CD4-positive, alpha-beta T cell treated with Interleukin-12 subunit alpha and Interleukin-12 subunit beta, for 1 hour (primary cell): ENCODE measurements at places on chromosomes 7 and 10.
A peak's percentile ranks its signal among the peaks of the same experiment; 100 is the strongest.

DNA sequence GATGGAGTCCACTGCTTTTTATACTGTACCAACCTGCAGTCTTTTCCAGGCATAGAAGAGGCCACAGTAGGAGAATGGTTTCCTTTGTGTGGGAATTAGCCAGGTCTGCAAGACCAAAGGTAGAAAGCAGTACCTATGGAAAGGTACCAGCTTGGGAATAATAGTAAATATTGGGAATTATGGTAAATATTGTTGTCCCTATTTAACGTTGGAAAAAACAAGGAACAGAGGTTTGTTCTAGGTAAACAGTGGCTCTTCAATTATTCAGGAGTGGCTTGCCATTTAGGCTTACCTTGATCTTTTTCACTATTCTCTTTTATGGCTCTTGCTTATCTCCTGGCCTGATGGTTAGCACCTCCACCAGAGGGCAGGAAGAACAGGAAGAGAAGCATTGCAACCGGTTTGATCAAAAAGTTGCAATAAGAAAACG lies 43.9 kb upstream of the GSAP start:
- DNase-seq, result peak; percentile 10

- no peak for DNase-seq
Measured at GRCh38 chr10:24207781-24208611, 942 bp upstream of the KIAA1217 start.

- no peak for DNase-seq
Measured at GRCh38 chr7:7203813-7204575, 21.6 kb downstream of the C1GALT1 start.

GRCh38 chr7:68504716-68505115 lies 1093.6 kb upstream of the AUTS2 start:
- DNase-seq, result no peak

DNA sequence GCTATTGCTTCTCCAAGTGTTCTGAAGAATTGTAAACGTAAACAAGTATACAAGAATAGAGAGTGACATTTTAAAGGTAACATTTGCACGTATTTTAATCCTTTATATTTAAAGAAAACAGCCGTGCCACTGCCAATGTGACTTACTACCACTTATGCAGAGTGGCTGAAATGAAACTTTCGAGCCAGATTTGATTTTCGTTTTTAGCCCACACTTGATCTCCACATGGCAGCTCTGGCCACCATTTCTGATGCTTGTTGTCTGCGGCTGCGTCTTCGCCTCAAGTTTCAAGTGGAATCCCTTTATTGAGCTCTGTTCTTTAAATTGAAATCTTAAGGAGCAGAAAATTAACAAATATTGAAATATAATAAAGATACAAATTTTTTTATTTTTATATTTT lies 70.0 kb downstream of the ELAPOR2 start:
- DNase-seq, result no peak

GRCh38 chr7:79008786-79009185 lies 444.7 kb downstream of the MAGI2 start:
- no peak for DNase-seq

DNA sequence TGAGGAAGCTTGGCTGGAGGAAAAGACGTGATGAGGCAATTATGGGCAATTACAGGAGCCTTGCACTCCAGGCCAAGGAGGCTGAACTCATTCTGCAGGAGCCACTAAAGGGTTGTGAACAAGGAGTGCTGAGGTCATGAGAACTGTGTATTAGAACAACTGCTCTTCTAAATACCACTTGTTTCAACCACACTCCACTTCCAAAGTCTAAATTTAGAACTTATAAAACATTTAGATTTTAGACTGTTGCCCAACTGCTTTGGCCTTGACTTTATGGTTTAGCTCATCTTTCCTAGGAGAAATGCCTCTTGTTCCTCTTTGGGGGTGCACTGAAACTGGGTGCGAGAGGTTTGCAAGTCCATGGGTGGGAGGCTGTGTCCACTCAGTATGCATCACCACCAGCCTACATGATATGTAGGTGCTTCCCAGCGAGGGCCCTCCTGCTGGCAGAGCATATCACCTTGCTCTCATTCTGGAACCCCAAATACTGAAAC lies 199.7 kb upstream of the AOAH start:
- DNase-seq, result no peak

DNA sequence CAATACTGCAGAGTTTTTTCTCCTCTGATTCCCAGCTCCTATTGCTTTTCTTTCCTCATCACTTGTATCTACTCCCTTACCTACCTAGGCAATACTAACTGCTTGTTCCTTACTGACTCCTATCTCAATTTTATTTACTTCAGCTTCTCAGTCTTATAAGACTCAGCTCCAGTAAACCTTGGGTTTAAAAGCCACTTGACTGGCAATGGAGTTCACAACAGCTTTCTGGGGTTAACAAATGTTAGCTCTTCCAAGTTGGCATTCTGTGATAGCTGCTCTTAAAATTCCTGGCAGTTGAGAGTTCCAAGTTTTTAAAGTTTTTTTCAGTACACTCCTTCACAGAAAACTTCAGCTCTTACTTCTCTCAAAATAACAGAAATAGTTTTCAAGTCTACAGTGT lies 14.2 kb downstream of the ATAD1 start:
- DNase-seq, result no peak

DNA sequence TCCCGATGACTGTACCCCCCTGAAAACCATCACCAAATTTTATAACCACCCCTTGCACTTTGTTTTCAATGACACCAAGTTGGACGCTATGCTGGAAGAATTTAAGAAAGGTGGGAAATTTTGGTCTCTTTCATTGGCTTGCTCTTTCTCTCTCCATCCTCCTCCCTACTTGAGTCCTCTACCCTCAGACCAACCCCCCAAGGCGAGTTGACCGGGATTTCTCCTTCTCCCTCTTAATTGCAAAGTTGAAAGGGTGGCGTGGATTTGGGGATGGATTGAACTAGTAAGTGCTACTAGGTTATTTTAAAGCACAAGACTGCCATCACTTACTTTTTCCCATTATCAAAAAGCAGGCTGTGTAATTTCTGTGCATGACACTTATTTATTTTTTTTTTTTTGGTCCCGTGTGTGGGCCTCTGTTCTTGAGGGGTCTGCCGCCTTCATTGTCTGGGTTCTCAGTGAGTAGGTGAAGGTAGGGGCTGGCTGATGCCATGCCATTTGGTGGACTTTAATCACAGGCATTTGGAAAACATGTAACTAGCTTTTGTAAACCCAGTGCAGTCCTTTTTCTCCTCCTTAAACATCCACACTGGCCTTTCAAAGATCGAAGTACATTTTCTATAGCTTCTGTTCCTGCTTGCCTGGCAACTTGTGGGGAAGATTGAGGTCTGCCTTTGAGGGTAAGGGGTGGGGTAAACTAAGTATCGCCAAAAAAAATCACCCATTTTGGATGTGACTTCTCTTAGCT lies 2.1 kb downstream of the CNNM2 start:
- DNase-seq, result no peak

- no peak for DNase-seq
Measured at GRCh38 chr10:97690133-97690532, 3.1 kb upstream of the AVPI1 start.

- DNase-seq, result no peak
Measured at GRCh38 chr7:3980300-3980643, 679.2 kb downstream of the SDK1 start.

- DNase-seq, result no peak
Measured at GRCh38 chr10:124496150-124496549, 34.5 kb downstream of the LHPP start.

GRCh38 chr7:103439661-103440060 lies 6.3 kb downstream of the SLC26A5 start:
- DNase-seq, result no peak

GRCh38 chr7:35992436-35992835 lies 160.6 kb upstream of the EEPD1 start:
- no peak for DNase-seq

DNA sequence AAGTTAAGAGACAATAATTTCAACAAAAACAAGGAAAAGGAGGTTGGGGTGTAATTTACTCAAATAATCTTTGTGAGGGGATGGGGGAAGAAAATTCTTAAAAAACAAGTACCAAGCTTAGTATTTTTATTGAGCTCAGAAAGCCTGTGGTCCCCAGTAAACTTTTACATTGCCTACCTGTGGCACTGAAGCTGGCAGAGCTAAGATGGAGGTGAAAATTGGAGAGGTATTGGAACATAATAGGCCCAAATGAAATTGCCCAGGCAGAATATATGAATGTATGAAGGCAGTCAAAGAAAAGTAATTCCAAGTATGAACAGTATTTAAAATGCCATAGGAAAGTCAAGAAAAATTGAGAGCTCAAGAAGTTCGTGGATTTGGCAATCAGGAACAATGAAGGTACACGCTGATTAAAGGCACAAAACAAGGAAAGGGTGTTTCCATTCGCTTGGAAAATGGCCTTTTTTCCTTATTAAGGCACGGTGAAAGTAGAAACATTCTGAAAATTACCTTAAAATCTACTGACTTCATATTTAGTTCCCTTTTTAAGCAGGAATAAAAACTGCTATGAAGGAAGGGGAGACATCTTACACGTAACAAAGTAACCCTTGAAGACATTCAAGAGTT lies 3.4 kb upstream of the KMT2E start:
- peak; percentile 37 for DNase-seq

GRCh38 chr7:108598914-108599580 lies 29.4 kb downstream of the DNAJB9 start:
- DNase-seq, result no peak

DNA sequence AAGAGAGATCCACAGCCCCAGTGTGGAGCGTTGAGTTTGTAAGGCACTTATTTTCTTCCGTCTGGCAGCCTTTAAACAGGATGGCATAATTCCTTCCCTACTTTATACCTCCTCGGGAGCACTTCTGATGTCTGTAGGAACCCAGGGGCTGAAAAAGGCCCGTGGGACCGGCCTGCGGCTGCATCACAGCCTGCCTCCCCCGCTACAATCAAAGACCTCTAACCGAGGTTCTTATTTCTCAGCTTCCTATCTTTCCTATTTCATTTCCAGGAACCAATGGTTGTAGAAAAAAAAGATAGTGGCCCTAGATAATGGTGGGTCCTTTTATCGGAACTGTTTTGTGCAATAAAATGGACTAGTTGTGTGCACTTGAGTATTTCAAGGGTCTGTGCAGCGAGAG lies 4.1 kb upstream of the CTBP2 start:
- DNase-seq, result no peak

GRCh38 chr10:102982296-102982695 lies 64.2 kb downstream of the CNNM2 start:
- no peak for DNase-seq

- no peak for DNase-seq
Measured at GRCh38 chr7:26625286-26625685, 239.1 kb downstream of the SKAP2 start.

DNA sequence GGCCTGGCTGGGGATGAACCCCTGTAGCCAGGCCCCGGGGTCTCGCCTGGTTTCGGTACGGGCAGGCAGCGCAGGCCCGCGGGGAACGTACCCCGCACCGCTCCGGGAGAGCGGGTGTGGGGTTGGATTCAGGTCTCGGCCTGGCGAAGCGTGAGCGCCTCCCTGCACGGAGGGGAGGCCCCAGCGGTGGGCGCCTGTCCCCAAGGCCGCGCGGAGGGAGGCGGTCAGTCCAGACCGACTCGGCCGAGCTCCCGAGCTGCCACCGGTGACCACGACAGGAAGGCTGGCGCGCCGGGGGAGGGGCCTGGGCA lies 378 bp upstream of the INPP5F start:
- no peak for DNase-seq

GRCh38 chr10:1117651-1118050 lies 61.5 kb downstream of the WDR37 start:
- DNase-seq, result no peak

DNA sequence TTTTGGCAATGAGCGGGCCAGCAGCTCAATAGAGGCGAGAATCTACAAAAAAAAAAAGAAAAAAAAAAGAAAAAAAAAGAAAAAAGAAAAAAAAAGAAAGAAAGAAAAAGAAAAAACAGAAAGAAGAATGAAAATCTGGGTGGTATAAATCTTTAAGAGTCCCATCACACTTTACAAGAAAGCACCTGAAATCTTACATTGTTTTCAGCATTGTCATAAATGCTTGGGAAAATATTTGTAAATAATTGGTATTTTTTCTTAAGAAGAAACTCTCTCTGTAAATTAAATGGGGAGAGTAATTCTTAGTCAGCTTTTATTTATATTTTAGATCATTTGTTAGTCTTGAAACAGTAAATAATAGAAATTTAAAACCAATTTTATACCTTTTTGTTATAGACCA lies 38.2 kb downstream of the NDUFB2 start:
- no peak for DNase-seq

GRCh38 chr7:108875139-108875538 lies 305.5 kb downstream of the DNAJB9 start:
- no peak for DNase-seq

GRCh38 chr7:3094701-3095445 lies 51.2 kb upstream of the CARD11 start:
- peak; percentile 65 for DNase-seq

- DNase-seq, result no peak
Measured at GRCh38 chr7:117296066-117296465, 26.8 kb downstream of the WNT2 start.

DNA sequence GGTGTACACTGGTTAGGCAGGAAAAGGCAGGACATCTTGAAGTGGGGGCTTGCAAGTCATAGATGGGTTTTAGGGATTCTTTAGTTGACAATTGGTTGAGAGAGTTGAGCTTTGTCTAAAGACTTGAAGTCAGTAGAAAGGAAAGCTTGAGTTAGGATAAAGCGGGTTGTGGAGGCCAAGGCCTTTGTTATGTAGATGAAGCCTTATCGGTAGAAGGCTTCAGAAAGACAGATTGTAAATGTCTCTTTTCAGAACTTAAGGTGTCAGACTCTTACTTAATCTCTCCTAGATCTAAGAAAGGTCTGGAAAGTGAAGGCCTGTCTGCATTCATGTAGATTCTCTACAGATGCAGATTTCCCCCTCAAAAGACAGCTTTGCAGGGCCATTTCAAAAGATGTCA lies 177.4 kb downstream of the HECW1 start:
- no peak for DNase-seq

- DNase-seq, result no peak
Measured at GRCh38 chr7:135843214-135843613, 94.6 kb upstream of the FAM180A start.

DNA sequence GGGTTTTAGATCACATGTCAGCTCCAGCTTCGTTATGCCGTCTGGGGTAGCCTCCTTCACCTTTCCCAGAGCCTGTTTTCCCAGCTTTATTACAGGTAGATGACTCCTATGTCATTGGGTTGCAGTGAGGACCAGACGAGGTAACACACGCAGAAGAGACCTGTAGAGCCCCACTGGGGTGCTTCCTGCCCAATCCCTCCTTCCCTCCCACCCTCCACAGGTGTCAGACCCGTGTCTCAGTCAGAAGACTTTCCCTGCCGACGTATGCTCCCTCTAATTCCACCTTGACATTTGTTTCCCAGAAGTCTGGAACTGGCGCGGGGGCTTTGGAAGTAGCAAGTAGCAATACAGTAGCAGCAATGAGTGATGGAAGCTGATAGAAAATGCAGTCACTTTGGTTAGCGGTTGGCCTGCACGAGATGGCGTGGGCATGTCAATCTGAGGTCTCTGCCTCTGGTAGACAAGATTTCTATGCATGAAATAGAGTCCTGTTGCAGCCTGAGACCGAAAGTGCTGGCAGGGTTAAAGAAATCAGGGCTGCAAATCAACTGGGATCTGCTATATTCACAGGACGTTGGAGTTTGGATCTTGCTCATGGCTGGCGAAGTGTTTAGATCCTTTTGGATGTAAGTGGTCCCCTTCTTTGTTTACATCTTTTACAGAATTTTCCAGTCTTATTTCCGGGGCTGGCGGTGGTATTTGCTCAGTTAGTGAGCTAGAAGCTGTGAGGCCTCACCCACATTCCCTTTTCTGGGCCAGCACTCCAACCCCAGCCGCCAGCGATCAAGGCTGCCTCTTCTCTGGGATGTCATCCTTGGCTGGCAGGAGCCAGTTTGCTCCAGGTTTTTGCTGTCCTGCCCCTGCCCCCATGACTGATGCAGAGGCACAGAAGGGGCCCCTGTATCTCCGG lies 78.3 kb upstream of the KMT2C start:
- no peak for DNase-seq
